ENCODE measurements at places on chromosomes 3 and 15.
A peak's percentile ranks its signal among the peaks of the same experiment; 100 is the strongest.

DNA sequence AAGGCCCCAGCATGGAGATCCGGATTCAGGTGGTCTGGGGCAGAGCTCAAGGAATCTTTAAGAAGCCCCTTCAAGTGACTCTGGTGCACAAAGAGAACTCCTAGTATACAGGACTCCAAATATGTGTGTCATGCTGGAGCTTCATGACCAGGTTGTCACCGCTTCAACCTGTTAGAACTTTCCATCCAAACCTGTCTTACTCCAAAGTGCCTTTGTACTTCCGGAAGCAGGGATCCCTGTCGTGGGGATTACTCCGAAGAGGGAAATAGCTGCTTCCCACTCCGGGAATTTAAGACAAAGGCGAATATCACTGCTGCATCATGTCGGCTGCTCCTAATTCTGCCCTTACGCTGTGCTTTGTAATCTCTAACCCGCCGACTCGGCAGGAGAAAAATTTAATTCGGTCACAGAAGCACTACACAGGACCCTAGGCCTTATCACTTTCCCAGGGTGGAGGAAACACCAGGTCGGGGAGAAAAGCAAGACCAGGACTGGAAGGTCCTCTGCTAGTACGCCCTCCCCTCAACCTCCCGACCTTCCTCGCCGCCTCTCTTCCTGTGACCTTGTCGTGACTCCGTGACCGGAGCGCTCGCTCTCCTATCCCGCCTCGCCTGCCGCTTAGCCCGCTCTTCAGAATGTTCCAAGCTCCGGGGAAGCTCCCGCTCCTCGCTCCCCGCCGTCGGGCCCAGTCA is 730 bp downstream of the HIGD1A start:
- DNase-seq = peak; percentile 26

DNA sequence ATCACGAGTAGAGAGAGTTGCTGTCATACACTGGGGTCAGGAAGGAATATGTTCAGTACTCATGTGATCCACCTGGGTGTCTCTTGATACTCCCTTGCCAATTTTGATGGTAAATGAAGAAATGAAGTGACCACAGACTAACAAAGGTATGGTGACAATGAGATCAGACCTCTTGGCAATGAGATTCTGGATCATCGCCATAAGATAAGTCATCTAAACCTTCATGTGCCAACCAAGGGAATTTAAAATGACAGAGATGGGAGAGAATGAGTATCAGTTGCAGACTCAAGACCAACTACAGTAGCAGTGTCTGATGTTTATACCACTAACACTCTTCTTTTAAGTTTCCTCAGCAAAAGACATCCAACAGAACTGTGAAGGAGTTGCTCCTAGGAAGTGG is 601.0 kb downstream of the MECOM start:
- no peak for DNase-seq

DNA sequence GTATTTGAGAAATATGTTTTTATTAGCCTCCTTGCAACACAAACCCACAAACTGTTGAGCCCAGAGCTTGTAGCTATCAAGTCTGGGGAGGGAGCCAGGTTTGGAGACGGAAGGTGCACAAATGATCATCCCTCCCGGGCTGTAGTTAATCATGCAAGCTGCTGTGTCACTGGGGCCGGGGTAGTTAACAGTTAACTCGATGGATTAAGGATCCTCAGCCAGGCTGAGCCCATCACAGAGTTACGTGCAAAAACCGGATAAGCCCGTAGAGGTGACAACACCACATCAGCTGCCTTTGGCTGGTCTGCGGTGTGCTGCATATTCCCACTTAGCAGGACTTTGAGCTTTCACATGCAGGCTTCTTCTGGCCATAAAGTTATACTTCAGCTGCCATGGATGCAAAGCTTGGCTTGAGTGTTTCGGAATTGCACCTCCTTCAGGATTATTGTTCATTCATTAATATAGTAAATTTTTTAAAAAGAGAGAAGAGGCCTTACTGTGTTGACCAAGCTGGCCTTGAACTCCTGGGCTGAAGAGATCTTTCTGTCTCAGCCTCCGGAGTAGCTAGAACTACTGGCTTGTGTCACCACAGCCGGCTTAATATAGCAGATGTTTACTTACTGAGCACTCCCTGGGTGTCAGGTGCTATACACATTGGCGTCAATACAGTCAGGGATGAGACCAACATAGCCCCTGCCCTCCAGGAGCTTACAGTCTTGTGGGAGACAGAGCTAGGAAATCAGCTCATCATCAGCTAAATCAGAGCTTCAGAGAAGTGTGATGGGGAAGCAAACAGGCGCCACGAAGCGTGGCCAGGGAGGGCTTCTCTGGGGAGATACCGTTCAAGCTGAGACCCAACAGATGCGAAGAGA is 226.8 kb upstream of the BHLHE40 start:
- DNase-seq = no peak

DNA sequence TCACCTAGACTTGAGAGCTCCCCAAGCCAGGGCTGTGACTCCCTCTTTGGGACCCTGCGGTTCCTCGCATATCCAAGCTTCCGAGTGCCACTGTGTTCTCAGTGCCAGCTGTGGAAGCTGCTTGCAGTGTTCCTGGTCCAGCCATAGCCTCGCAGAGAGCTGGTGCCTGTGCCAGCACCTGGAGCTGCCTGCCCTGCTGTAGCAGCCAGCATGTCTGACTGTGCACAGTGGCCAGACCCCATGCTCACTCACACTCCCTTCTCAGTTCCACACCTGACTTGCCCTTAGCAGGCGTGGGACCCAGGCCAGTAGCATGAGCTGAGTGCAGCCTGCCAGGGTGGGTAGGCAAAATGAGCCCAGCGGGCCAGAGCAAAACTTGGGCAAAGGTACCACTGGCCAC is 25.3 kb downstream of the LRRC49 start:
- no peak for DNase-seq

GRCh38 chr3:117547956-117548550 is 838.5 kb downstream of the TUSC7 start:
- DNase-seq = no peak

DNA sequence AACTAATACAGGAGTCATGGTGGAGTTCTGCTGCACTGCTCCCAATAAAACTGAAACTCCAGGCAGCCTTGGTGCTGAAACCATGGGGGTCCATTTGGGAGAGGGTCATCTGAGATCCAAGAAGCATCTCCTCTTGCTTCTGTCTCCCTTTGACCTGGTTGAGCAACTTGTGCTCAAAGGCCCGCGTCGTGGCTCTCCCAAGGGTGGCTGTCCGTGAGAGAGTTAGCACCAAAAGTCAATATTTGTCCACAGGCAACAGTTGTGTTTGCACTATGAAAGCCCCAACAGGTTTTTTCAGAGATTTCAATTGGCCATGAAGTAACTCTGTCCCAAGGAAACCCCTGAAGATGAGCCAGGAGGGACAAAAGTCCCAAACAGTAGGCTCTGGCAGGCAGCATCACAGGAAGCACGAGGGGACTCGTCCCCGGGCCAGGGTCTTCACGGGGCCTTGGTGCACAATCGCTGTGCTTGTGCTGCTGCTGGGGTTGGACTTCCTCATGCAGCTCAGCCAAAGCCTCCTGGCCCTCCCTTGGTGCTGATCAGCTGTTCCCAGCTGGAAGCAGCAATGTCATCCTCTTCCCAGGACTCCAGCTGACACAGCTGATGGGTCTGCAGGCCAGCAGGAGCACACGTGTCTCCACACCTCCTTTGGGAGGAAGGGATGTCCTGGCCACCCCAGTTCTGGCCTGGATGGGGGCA is 39.4 kb upstream of the WNT5A start:
- no peak for DNase-seq

DNA sequence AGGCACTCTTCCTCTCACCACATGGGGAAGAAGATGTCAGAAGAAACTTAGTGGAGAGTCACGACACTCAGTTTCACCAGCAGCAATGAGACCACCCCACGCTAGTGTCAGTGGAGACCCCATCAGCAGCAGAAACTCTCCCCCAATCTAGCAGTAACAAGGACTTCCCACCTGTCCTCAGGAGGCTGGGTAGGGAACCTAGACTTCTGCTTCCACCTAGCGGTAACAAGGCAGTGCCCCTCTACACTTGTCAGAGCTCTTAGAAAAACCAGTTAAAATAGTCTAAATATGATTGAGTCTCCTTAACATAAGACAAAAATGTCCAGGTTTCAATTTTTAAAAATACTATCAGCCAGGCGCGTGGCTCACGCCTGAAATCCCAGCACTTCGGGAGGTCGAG is 57.3 kb downstream of the TRAT1 start:
- DNase-seq = no peak

- peak; percentile 61 for DNase-seq
Measured at GRCh38 chr3:66276705-66277274, 56.0 kb downstream of the SLC25A26 start.

GRCh38 chr3:197224034-197224444 is 74.4 kb downstream of the DLG1 start:
- peak; percentile 43 for DNase-seq

- DNase-seq = no peak
Measured at GRCh38 chr15:43104426-43104825, 1.4 kb downstream of the UBR1 start.

- DNase-seq = no peak
Measured at GRCh38 chr15:81113861-81114291, 20.2 kb upstream of the CFAP161 start.

- DNase-seq = no peak
Measured at GRCh38 chr15:81407718-81408117, 33.7 kb upstream of the TMC3 start.

DNA sequence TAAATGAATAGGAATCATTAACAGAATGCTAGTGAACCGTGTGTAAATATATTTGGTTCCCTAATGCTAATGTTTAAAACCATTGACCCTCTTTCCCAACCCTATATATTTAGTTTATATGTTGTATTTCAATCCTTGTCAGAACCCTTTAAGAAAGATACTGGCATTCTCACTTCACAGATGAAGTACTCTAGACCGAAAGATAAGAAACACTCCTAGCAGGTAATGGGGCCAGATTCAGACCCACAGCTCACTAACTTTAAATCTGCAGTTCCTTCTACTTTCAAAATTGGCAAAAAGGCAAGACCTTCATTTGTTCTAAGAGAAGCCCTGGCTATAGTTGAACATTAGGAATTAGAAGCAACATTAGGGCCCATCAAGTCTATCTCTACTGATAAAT is 42.3 kb upstream of the TM4SF4 start:
- DNase-seq = no peak

- no peak for DNase-seq
Measured at GRCh38 chr15:55799291-55800212, 56.6 kb upstream of the PRTG start.

- no peak for DNase-seq
Measured at GRCh38 chr3:198071602-198072287, 111.7 kb downstream of the LMLN start.

DNA sequence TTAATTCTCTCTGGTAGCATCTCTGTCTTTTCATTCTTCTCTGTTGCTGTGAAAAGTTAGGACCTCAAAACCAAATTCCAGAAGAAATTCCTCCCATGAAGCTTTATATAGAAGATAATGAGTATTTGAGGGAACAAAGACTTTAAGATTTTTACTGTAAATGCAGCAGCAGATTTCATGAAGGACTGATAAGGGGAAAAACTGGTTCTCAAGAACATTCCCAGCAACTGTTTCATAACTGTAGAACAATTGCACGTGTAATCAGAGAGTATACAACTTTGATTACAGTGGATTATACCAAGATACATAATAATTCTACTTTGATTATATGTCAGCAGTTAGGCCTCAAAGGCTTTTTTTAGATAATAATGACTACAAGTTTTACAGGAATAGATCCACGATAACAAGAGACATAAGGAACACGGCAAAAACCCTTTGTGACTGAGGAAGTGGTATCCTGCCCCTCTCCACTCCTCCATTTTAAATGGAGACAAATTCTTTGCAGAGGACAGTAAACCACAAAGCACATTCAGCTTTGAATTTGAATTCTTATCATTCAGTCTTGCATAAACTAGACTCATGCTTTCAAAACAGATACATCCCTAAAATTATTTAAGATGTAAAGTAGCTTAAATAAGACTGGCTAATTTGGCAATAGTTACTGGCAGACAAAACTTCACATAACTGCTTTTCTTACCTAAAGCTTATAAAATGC is 42.9 kb upstream of the DIPK2A start:
- no peak for DNase-seq

GRCh38 chr3:10981961-10982360 is 10.6 kb upstream of the SLC6A1 start:
- no peak for DNase-seq

- no peak for DNase-seq
Measured at GRCh38 chr3:47849699-47850563, 47.0 kb downstream of the DHX30 start.

GRCh38 chr3:156390846-156391245 is 164.1 kb downstream of the SSR3 start:
- no peak for DNase-seq

GRCh38 chr3:189813647-189814240 is 182.6 kb downstream of the TP63 start:
- no peak for DNase-seq

GRCh38 chr15:92877000-92877399 is 23.1 kb upstream of the CHD2 start:
- no peak for DNase-seq

- no peak for DNase-seq
Measured at GRCh38 chr3:84960581-84960980, 1.8 kb downstream of the CADM2 start.

GRCh38 chr3:120062474-120062873 is 31.8 kb downstream of the GSK3B start:
- no peak for DNase-seq

DNA sequence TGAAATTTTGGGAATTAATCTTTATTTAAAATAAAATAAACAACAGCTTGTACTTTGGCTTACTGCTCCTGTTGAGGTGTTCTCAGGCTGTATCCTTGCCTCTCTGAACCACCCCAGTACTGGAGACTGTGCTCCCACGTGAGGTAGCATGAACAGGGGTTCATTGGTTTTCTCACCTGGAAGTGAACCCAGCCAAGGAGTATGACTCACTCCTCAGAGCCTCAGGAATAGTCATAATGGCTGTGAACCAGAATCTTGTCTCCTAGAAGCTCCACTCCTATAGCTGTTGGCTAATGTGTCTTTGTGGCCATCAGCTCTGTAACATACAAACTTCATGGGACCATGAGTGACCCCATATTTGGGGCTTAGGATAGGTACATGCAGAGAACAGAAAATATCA is 122.5 kb upstream of the ST8SIA2 start:
- DNase-seq = no peak

GRCh38 chr15:79341396-79341795 is 30.5 kb downstream of the TMED3 start:
- no peak for DNase-seq

DNA sequence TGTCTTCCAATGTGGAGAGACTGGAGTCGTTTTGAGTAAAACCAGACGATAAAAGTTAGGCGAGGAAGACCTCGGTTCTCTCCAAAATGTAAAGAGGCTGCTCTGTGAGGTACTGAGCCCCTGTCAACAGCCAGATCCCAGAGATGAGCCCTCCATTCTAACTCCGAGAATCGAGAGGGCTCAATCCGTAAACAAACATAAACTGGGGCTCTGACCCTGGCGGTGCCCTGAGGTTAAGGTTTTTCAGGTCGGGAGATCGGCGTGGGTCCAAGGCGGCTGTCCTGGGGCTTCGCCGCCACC is 417 bp downstream of the TBCCD1 start:
- DNase-seq = no peak

DNA sequence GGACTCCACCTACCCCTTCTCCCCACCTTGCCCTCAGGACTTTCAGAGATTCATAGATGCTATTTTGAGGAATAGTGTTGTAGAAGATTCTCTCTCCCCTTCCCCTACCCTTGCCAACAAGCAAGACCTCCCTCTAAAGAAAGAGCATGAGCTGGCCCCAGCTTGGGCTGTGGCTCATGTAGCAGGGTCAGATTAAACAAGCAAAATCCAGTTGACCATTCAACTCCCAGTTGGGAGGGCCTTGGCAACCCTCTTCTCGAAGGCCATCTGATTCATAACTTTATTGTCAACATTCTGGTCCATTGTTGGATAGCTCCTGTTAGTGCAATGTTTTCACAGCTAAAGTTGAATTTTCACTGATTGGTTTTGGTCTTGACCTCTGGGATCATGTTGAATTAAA is 41.1 kb downstream of the TNFAIP8L3 start:
- DNase-seq = no peak
